ENCODE measurements at places on chromosomes 1 and 21.

DNA sequence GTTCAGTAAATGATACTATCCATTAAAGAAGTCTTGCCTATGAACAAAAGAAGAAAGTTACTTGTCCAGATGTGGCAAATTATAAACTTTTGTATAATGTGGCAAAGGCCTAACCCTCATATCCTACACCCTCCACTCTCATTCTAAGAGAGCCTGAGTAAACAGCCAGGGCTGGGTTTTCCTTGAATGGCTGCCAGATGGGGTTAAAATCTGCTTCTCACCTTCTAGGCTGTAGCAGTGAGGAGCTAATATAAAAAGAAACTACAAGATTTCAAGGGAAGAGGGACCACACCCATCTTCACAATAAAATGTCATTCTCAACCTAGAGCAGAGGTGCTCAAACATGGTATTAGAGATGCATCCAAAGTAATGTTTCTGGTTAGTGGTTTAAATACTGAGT is 8.9 kb downstream of the RABIF start:
- DNase-seq, result no peak

DNA sequence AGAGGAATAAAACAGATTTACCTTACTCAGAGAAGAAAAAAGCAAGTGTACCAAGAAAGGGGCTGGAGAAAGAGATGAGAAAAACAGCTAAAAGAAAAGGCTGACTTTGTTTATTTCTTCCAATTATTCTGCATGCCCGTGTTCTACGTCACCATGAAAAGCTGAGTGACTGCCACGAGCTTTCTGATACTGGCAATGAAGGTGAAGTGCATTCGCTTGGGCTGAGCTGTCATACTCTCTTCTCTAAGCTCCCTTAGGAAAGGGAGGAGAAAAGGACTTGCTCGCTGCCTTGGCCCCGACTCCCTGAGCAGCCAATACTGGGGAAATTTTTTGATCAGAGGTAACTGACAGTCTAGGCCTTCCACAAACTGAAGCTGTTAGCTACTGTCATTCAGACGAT is 105.4 kb downstream of the SMYD2 start:
- no peak for DNase-seq

GRCh38 chr1:92916899-92917298 is 44.4 kb downstream of the DIPK1A start:
- no peak for DNase-seq

DNA sequence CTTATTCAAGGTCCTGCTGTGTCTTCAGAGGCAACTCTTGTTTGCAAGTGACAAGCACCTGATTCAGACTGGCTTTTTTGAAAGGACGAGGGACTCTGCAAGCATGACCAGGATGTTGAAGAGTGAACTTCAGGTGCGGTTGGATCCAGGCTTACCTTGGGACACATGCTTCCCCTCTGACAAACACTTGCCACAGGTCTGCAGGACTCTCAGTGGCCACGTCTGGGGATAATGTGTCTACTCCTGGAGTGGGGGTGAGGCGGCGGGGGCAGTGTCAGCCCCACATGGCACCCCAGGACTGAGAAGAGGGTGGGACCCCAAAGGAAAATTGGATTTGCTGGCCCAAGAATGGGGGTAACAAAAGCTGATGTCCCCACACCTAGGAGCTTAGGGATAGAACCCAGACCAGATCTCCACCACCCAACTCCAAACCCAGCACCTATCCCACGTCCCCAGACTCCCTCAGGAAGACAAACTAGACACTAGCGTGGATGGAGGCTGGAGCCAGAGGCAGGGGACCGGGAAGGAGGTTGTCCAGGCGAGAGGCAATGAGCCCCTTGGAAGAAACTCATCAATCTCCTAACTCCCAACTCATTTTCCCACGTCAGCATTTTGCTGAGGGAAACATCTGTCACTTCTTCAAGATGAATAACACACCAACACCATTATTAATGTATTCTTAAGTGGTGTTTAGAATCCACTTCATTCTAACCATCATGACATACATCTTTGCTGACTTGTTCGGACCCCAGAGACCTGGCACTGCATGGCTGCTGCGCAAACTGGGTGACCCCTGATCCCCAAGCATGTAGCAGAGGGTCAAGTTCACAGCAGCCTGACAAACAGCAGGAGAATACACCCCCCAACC is 32.0 kb upstream of the LAPTM5 start:
- DNase-seq, result no peak

DNA sequence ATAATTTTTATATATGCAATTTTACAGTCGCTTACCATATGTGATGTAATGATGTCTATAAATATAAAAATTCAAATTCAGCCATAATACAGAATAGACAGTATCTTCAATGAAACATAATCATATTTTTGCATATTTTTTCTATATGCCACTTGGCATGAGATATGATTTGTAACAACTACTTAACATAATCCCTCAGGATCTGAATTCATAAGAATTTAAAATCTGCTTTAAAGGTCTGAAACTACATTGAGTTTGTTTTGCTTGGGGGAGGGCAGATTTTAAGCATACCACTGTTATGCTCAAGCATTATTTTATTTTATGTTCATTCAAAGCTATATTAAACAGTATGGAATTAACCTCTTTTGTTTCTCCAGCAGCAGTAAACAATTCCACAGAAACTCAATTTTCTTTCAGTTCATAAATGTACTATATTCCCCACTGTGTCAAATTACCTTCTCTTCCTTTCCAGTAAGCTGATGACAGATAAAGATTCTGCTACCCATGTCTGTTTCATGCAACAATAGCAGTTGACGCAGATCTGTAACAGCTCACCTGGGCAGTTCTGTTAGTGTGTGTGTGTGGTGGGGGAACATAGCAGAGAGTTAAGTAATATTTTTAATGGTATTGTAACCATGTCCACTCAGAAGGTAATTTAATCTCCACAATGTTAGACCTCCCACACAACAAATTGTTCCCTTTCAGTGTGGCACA is 224.8 kb downstream of the NTNG1 start:
- no peak for DNase-seq

DNA sequence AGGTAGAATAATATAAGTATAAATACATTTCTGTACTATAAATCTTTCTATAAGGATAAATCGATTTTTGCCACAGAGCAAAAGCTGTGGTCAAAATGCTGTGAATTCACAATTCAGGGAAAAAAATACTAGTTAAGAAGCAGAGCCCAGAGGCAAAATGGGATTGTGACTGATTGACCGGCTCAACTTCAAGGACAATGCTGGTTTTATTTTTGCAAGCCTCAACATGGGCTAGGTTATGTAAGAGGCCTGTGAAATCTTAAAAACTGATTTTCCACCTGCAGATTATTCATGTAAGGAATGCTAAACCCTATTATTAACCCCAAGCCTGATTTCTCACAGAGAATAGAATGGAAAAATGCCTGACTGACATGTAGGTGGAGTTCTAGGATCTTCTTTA is 155.1 kb downstream of the HHAT start:
- no peak for DNase-seq

DNA sequence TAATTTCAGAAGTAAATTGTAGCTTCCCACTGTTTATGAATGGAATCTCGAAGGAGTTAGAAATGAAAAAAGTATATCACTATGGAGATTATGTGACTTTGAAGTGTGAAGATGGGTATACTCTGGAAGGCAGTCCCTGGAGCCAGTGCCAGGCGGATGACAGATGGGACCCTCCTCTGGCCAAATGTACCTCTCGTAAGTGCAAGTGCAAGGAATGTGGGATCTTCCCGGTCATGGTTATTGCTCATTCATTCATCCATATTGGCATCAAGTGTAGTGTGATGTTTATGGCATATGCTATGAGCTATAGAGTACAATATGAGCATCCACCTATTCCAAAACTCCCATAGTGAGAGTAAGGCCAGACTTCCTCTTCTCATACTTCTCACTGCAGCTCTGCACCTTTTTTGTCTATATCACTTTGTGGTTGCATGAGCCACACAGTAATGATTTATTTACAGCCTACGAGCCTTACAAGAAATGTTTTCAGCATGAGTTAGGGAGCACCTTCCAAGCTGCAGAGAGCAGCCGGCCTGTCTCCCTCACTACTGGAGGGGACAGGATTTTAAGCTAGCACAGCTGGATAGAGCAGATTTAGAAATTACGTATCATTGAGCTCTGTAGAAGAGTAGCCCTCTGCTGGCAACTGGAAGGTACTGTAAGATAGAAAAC is 24.9 kb upstream of the CR1L start:
- DNase-seq, result no peak

- DNase-seq, result no peak
Observed at GRCh38 chr1:212539737-212540430, 68.7 kb upstream of the ATF3 start.

DNA sequence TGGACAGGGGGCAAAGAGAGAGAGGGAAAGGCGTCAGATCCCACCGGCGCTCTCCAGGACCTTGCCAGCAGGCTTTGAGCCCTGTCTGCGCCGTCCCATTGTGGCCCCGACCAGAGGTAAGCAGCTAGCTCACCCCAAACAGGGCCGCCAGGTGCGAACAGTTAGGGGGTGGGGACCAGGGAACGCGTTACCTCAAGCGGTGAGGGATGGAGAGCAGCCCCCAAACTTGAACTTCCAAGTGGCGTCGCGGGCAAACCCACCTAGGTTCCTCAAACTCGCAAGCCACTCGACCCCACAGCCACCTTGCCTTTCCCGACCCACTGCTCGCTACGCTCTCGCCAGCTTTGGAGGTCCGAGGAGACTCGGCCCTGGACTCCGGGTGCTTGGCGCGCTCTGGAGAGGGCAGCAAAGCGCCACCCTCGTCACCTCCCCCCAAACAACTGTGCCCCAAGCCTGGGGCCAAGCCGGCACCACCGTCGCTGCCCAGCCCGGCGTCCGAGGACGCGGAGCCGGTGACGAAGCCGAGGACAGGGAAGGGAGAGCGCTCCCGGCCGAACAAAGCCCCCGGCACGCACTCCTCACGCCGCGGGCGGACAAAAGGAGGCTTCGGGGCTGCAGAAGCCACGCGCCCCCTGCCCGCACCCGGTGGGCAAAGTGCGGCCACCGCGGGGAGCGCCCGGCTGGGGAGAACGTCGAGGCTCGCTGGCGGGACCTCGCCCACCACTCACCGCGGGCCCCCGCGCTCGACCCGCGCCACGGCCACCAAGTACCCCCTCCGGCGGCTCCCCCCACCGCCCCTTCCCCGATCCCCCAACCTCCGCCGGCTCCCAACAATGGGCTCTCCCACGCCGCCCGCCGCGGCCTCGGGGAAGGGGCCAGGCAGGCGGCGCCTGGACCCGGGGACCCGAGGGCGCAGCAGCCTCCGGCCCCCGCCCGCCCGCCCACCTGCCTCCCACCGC is 976 bp downstream of the SSBP3 start:
- DNase-seq, result no peak

GRCh38 chr21:44312716-44313115 is 12.9 kb downstream of the PFKL start:
- DNase-seq, result no peak

- no peak for DNase-seq
Observed at GRCh38 chr1:46544561-46545240, 6.7 kb downstream of the KNCN start.

GRCh38 chr1:17259233-17259873 is 10.5 kb downstream of the PADI3 start:
- no peak for DNase-seq
